ENCODE measurements at places on chromosomes 4 and X. TPM values are rescaled to one million over a fixed set of nuclear protein-coding genes. Genes with fewer than 3 reads are reported as not detected.

Gene EFHC2
- total RNA-seq = 0.80 TPM

Gene RRH
- 0.05 TPM for total RNA-seq

Gene GUCY1A1
- total RNA-seq = 16.6 TPM

GRCh38 chr4:22202246-22202974 is 253.8 kb upstream of the KCNIP4 start:
- no peak for DNase-seq

Gene GNPDA2
- total RNA-seq = 12.1 TPM

GRCh38 chrX:55143621-55144020 is 54.8 kb downstream of the PAGE2 start:
- no peak for DNase-seq

Gene HS6ST2
- total RNA-seq = 1.3 TPM

DNA sequence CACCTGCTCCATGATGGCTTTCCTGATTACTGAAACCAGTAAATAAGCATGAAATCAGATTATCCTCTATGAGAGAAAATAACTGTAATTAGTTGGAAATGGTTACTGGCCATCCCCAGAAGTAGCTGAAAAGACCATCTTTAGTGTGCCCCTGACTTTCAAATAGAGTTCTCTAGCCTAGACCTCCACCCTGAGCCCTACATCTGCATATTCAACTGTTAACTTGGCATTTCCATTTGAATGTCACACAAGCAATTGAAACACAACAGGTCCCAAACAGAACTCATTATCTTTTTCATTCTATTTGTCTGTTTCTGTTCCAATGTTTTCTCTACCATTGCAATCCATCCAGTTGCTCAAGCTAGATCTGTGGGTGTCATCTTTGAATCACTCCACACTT is 952.3 kb downstream of the RPA4 start:
- no peak for DNase-seq

DNA sequence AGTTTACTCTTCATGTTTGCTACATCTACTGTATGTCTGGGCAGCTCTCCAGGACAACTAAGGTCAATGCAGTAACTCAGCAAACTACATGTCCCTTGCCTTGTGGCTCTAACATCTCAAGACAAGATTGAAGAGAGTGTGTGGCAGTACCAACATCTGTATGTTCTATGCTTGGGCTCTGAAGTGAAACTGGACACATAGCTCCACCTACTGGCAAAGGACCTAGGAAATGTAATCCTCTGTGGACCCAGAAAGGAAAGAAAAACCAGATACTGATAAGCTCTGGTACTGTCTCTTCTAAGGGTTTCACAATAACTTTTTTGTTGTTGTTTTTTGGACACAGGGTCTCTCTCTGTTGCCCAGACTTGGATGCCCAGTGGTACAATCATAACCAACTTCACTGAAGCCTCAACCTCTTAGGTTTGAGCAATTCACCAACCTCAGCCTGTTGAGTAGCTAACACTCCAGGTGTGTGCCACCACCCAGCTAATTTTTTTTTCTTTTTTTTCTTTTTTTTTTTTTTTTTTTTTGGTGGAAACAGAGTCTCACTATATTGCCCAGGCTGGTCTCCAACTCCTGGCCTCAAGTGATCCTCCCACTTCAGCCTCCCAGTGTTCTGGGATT is 64.1 kb downstream of the QDPR start:
- DNase-seq = peak; percentile 73

GRCh38 chr4:151799417-151800012 is 38.7 kb upstream of the GATB start:
- no peak for DNase-seq

DNA sequence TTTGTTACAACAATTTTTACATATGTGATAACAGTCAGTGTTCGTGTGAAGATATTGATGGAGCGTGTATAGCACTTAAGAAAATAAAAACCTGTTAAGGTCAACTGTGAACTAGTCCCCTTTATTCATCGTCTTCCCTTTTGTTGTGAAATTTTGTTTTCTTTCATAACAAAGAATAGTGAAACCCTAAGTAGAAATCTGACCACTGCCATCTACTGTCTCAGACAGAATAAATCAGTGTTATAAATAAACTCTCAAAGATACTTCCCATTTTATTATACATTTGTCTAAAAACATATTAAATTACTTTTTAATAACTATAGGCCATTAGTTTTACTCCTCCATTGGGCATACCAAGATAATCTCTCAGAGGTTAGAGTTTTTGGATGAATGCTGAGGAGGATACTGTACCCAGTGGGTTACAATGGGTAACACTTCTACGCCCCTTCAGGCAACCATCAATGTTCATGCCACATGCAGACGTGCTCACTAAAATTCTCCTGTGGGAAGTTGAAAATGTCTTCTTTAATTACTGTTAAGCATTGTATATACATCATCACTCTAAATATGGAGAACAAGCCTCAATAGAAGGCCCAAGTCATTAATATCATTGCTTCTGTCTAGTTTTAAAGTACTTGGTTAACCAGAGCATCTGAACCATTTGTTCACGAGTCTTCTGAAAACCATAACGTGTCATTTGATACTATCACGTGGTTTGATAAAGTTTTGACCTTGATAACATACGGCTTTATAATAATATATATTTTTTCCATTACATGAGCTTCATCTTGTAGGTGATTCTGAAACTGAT is 171.2 kb downstream of the TMA16 start:
- no peak for DNase-seq

DNA sequence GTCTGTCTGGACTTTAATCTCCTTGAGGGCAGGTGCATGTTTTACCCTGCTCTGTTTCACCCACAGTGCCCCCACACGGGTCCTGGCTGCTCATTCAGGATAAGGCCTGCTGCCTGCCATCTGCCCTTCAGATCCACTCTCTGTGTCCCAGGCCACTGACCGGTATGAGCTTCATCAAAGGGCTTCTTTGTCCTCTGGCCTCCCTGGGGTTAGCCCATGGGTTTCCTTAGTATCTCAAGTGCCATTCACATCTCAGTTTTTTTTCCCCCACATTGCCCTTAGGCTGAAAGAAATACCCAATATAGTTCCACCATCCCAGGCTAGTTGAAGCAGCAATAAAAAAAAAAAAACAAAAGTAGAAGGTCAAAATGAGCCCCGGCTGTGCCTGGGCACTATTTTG is 9.3 kb downstream of the CD99L2 start:
- DNase-seq = no peak

- no peak for DNase-seq
These were observed 13.0 kb upstream of the KDR start for GRCh38 chr4:55138367-55138766.

DNA sequence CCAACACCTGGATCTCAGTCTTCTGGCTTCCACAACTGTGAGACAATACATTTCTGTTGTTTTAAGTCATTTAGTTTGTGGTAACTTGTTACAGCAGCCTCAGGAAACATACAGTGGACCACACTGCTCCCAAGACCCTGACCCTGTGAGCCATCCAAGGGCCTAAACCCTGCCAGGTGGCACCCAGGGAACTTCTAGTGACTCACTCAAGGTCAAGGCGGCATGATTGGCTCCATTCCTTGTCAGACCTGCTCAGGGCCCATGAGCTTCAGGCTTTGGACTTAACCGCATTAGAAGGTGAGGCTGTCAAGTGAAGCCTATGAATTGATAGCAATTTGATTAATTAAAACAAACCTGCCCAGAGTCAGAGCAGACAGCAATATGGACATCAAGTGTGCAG is 165.7 kb upstream of the MAMLD1 start:
- DNase-seq = no peak

GRCh38 chr4:68874507-68874906 is 58.7 kb downstream of the UGT2B10 start:
- DNase-seq = no peak

Gene RTL9
- total RNA-seq = 0.09 TPM

DNA sequence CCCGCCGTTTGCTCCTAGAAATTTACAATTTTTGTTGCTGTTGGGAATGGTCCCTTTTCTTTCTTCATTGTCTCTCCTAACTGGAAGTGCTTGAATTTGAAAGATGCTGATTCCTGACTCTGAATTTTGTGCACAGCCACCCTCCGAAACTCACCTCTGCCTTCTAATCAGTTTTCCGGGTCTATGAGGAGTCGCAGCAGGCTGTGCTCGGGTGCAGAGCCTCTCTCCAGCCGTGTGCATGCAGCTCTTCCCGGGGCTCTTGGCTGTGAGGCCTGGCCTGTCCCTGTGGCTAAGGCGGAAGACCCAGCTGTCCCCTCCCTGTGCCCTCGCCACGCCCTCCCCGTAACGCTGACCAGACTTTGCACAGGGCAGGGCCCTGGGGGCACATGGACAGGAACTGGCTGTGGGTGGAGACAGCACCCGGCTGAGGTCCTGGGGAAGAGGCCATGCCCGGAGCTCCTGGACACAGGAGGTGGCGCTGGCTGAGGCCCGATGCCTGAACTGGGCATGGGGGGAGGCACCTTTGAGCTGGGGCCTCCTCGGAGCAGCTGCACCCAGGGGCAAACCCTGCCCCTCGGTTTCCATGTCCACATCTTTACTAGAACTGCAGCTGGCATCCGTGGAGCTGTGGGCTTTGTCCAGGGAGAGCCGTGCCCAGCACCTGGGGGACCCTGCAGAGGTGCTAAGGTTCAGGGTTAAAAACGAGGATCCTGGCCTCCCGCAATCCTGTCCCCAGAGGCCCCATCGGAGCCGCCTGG is 32.6 kb upstream of the SPON2 start:
- DNase-seq = no peak

- no peak for DNase-seq
These were observed 94.7 kb upstream of the PUDP start for GRCh38 chrX:7242613-7243012.

Gene CDS1
- 2.0 TPM for total RNA-seq

GRCh38 chr4:55143858-55144257 is 18.5 kb upstream of the KDR start:
- no peak for DNase-seq

Gene MND1
- 32.7 TPM for total RNA-seq

GRCh38 chr4:4720646-4721045 is 138.8 kb upstream of the MSX1 start:
- no peak for DNase-seq

Gene PDE5A
- total RNA-seq = 5.2 TPM

DNA sequence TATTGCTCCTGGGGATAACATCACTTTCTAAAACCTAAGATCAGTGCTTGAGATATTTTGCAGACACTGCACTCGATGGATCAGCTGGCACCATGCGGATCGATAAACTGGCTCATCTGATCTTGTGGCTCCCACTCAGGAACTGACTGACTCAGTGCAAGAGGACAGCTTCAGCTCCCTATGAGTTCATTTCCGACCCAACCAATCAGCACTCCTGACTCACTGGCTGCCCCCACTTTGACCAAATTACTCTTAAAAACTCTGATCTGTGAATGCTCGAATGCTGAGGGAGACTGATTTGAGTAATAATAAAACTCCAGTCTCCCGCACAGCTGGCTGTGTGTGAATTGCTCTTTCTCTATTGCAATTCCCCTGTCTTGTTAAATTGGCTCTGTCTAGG is 110.1 kb downstream of the ANAPC4 start:
- no peak for DNase-seq

Gene SPACA5
- total RNA-seq = not detected

GRCh38 chrX:31092970-31093638 is 21.3 kb upstream of the FTHL17 start:
- DNase-seq = no peak

Gene DCAF12L2
- 0.42 TPM for total RNA-seq

Gene SLC25A14
- 11.9 TPM for total RNA-seq

Gene SLC26A1
- total RNA-seq = 0.14 TPM

GRCh38 chr4:120948382-120948781 is 25.9 kb upstream of the PRDM5 start:
- no peak for DNase-seq

Gene KLF8
- 0.71 TPM for total RNA-seq

- no peak for DNase-seq
These were observed 591.7 kb downstream of the CCSER1 start for GRCh38 chr4:90718931-90719330.

DNA sequence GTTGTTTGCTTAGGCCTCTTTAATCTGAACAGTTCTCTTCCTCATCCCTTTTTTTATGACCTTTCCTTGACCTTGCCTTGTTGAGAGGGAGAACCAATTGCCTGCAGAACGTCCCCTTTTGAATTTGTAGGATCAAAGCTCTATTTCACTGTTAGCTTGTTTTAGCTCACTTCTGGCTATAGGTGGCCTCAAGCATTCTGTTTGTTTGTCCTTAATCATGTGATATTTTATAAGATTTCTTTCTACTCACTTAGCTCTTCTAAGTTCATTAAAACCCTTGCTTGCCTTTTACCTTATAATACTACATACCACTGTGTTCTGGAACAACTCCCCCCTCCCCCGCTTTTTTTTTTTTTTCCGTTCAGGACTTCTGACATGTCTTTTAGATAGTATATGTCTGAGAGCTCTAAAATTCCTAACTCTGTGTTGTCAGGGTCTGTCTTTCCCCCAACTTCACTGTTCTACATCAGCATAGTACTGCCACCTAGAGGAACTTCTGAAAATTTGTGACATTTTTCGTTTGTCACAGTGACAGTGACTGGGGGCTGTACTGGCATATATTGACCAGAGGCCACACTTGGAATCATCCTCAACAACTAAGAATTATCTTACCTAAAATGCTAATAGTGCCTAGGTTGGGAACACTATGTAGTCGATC is 128.5 kb downstream of the LARP7 start:
- no peak for DNase-seq

Gene COL4A5
- total RNA-seq = 7.4 TPM

Gene AWAT1
- total RNA-seq = 0.05 TPM

DNA sequence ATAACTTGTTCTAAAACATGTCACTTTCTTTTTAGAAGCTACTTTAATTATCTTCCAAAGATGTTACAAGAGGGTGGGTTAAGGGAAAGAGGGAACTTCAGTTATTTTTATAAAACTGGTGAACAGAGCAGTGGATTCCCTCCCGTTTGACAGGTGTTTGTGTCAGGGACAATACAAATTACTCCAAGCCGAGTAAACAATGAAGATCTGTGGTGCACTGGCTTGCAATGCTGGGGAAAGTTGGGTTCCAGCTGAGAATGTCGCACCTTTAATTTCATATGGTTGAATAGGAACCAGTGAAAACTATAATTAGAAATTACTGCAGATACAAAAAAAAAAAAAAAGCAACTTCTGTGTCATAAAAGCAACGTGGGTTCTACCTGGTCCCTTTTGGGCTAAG is 98.6 kb upstream of the TTC29 start:
- no peak for DNase-seq

Gene MAGEB10
- total RNA-seq = not detected

DNA sequence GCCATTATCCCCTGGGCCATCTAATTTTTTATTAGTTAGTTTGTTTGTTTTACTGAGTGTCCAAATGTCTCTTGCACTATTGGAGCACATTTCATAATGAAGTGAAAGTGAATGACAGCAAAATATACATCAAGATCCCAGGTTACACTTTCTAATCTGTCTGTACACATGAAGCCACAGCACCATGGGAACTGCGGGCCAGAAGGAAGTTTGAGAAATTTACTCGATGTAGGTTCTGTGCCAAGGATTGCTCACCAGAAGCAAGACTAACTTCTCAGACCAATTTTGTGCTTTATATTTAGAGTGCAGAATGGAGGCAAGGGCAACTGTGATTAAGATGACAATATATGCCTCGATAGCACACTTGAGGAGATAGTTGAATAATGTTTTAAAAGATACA is 258.0 kb downstream of the COL25A1 start:
- no peak for DNase-seq

- no peak for DNase-seq
These were observed 1.7 kb upstream of the VCX start for GRCh38 chrX:7841084-7841805.

Gene CSAG3
- total RNA-seq = 0.52 TPM

All from thymus (tissue), 14 donors.